Mesothelial cell of epicardium (in vitro differentiated cells): ENCODE measurements at places on chromosomes 11 and 22.

GRCh38 chr22:41935015-41935351 lies 8.4 kb upstream of the TNFRSF13C start:
- DNase-seq: no peak

DNA sequence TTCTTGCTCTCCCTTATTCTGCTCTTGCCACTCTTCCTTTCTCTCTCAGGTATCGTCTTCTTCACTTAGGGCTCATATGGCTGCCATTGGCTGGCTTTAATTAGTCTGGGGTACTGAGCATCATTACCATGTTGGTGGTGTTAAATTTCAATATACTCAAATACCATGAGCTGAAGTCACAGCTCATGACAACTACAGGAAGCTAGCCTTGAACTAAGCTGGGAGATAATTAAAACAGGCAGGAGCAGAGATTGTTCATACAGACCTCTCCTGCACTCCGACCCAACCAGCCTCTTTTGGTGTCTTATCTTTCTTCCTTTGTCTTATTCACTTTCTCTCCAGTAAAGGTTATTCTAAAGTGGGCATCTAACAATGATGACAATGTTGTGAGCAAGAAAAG lies 130.9 kb upstream of the BLID start:
- DNase-seq: no peak

DNA sequence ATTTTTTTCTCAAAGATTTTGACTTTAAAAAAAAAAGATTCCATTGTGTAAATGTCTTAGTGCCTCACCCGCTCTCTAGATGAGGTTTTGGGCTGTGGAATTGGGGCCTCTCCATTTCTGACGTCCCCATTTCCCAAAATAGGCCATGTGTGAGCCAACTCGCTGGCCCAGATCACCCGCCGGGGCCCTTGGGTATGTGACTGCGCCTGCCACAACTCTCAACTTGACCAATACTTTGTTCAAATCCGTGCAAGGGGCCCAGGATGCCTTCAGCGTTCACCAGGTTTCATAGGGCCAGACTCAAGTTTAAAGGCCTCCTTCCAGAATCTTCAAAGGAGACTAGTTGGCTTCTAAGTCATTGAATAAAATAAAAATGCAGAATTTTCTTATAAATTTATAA lies 96.0 kb downstream of the DHCR7 start:
- DNase-seq: no peak

DNA sequence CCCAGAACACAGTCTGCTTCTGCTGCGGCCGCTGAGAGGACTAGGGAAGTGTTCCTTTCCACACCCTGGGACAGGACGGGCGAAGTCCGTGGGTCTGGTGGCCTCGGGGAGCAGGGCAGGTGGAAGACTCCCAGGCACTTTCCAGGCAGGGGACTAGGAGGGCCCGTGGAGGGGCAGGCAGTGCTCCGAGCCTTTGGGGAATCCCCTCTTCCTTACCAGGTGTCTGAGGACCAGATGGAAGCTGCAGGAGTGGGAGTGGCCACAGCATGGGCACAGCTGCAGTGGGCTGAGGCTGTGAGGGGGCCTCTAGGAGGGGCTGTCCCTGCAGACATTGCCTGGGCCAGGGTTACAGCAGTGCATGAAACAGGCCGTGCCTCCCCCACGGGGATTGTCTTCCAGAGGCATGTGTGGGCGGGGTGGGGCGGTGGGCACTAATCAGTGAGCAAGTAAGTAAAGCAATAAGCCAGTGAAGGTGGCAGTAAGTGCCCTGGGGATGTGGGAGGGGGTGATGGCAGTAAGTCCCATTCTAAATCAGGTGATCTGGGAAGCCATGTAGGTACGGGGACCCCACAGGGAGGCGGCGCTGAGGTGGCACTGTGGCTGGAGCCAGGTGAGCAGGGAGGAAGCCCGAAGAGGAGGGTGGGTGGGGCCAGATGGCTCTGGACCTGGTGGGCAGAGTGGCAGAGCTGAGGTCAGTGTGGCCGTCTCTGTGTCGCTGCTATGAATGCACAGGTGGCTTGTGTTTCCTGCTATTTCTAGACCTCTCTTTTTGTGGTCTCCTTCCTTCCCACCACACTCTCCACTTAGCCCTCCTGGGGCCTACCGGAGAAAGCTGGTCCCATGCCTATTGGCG lies 66.4 kb downstream of the CTTN start:
- DNase-seq: no peak

DNA sequence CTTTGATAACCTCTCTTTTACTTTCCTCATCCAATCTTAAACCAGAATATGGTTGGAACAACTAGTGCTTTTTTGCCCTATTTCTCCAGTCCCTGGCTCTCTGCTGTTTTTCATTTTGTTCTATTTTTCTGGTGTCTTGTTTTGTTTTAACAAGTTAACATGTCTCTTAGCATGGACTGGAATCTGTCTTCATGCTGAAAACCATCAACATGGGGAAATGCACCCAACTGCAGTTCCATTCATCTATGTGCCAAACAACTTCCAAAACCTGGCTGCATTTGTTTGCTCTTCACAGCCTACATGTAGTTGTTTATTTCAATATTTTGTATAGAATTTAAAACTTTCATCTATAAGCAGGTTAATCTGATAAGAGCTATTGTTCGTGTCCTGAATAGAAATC lies 46.8 kb upstream of the NOX4 start:
- no peak for DNase-seq

- DNase-seq: no peak
These were observed 28.4 kb upstream of the PAMR1 start for GRCh38 chr11:35553831-35554230.

DNA sequence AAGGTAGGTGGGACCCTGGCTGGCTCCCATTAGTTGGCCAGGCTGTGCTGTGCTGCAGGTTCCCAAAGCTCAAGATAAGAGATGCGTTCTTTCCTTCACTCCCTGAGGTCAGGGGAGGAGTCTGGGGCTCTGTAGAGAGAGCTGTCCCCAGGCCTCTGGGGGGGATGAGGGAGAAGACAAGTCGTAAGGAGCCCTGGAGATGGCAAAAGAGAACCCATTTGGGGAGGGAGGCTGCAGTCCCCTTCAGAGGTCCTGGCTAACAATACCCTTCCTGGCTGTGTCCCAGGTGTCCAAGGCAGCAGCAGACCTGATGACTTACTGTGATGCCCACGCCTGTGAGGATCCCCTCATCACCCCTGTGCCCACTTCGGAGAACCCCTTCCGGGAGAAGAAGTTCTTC lies 916 bp downstream of the GNG3 start:
- DNase-seq: no peak

- no peak for DNase-seq
These were observed 191.4 kb downstream of the BUD13 start for GRCh38 chr11:116581349-116581748.

DNA sequence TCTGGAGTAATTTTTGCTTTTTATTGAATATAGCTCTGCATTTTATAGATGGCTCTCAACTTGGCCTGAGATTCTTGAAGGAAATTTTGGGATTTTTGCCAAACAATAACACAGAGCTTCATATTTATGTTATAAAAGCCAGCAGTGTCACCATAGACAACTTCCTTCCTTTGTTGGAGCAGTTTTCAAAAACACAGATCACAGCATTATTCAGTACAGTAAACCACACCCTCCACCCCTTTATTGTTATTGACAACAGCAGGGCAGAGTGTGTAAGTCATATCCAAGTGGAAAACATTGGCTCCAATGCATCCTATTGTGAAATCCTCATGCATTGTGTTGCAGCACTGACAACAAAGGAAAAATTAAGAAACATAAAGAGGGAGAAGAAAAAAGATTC lies 62.6 kb upstream of the PRSS23 start:
- DNase-seq: no peak

- no peak for DNase-seq
These were observed 483 bp upstream of the HYLS1 start for GRCh38 chr11:125886997-125887372.

DNA sequence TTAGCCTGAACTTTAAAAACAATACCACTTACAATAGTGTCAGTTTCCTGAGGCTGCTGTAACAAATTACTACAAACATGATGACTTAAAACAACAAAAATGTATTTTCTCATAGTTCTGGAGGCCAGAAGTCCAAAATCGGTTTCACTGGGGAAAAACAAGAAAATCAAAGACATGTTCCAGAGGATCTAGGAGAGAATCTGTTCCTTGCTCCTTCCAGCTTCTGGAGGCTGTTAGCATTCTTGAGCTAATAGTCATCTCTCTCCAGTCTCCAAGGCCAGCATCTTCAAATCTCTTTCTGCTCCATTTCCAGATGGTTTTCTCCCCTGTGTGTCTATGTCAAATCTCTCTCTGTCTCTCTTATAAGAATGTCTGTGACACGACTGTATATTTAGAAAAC lies 67.6 kb upstream of the TEAD1 start:
- no peak for DNase-seq

DNA sequence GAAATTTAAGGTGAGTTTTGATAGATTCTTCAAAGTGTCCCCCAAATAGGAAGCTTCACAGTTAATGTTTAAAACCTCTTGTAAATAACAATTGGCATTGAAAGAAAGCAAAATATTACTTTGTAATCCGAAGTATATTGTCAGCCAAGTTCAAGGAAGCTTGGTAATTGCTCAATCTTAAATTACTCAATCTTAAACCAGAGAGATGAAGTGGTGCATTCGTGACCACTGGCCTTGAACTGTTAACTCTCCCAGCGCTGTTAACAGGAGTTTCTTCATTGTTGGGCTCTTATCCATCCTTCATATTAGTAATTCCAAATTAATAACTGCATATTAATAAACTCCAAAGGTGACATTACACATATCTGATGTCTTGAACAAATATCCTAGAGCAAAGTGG lies 20.6 kb upstream of the FDX1 start:
- DNase-seq: no peak

GRCh38 chr11:88354912-88355311 lies 17.4 kb upstream of the CTSC start:
- no peak for DNase-seq

DNA sequence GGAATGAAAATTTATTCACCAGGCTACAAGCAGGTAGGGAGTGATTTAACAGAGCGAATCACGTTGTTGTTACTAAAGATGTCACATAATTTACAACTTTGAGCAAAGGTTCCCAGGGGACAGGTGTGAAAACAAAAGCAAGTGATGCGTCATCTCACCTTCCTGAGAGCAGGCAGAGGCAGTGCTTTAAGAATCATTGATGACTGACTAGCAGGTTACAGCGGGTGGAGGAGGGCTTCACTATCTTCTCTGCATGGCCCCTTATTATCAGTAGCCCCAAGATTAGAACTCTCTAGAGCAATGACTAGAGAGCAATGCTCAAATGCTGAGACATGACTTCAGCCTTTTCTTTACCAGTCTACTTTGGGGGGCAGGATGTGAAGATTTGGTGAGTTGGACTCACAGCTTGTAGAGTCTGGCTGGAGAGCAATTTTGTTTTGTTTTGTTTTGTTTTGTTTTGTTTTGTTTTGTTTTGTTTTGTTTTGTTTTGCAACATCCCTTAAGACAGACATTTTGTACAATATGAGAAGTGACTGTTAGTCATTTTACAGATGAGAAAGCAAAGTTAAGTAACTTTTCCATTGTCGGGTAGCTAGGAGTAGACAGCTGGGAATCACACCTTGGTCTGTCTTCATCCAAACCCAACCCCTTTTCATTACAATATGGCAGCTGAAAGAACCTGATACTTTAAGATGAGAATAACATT lies 84.8 kb downstream of the SLC1A2 start:
- DNase-seq: no peak

DNA sequence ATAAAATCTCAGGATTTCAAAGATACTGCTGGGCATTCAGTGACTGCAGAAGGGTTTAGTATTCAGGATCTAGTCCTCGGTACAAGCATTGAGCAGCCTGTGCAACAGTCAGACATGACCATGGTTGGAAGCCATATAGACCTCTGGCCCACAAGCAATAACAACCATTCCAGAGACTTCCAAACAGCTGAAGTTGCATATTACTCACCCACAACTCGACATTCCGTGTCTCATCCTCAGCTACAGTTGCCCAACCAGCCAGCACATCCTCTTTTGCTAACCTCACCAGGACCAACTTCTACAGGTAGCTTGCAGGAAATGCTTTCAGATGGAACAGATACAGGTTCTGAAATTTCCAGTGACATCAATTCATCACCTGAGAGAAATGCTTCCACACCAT lies 156.8 kb downstream of the C11orf91 start:
- DNase-seq: no peak

- DNase-seq: no peak
These were observed 15.1 kb downstream of the MYEOV start for GRCh38 chr11:69308936-69309615.

GRCh38 chr22:38494498-38494897 lies 11.6 kb downstream of the DDX17 start:
- no peak for DNase-seq

DNA sequence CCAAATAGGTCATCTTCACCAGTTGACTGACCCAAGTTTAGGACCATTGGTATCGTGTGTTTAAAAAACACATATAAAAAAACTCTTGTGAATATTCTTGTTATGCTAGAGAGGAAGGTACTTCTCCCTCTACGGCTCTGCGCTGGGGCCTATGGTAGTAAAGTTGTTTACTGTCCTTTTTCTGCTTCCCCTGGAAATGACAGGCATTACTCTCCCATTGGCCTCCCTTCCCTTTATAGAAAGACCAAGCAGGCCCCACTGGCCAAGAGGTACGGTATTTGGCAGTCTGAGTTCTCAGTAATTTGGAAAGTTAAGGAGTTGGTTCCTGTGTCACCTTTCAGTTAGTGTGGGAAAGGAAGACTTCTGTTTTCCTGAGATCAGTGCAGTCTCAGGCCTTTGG lies 6.5 kb downstream of the THYN1 start:
- no peak for DNase-seq

DNA sequence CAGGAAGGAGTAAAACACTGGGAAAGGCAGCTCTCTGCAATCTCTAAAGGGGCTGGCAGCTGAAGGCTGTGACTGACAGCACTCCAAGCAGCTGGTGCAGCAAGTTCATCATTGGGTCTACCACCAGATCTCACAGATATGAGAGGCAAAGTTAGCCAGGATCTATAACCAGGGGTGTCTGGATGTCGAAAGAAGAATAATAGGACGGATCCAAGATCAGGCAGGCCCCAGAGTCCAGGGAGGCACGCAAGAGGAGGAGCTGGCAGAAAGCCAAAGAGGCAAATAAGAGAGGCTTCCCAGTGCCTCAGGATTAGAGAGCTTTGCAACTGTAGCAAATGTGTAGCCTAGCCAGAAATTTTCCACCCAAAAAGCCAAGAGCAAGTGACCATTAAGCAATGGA lies 77.1 kb downstream of the RBMXL2 start:
- peak; percentile 42 for DNase-seq

DNA sequence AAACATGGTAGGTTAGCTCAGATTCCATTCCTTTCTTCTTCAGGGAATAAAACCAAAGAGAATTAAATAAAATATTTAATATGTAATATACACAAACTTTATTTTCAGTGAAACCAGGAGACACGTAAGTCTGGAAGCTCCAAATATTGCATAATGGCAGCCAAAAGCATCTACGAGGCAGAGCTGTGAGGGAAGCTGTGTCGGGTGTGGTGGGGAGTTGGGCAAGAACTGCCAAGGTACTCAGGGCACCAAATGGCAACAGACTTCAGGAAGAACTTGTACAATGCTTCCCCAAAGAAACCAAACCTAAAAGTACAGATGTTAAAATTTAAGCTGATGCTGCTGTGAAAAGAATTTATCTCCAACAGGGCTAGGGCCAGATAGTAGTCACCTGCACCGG lies 47.5 kb upstream of the C11orf87 start:
- DNase-seq: no peak
